ENCODE measurements at places on chromosomes 11 and 22.
A peak's percentile ranks its signal among the peaks of the same experiment; 100 is the strongest.

GRCh38 chr22:17247832-17248231 lies 28.6 kb upstream of the ADA2 start:
- no peak for DNase-seq

DNA sequence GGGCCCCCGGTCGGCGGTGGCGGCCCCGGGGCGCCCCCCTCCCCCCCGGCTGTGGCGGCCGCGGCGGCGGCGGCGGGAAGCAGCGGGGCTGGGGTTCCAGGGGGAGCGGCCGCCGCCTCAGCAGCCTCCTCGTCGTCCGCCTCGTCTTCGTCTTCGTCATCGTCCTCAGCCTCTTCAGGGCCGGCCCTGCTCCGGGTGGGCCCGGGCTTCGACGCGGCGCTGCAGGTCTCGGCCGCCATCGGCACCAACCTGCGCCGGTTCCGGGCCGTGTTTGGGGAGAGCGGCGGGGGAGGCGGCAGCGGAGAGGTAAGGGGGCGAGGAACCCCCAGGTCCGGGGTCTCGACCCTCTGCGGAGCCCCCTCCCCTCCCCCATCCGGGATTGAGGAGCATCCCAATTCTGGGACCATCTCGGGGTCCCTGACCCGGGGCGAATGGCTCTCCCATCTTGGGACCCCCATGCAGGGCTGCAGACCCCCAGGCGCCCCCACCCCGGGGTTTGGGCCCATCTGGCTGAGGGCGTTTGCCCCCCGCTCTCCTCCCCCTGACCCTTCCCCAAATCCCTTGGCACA lies 431 bp downstream of the KMT2A start:
- peak; percentile 25 for DNase-seq

- DNase-seq = no peak
Measured at GRCh38 chr22:20427104-20427944, 10.3 kb downstream of the SCARF2 start.

GRCh38 chr11:17406082-17406817 lies 17.8 kb upstream of the KCNJ11 start:
- no peak for DNase-seq

DNA sequence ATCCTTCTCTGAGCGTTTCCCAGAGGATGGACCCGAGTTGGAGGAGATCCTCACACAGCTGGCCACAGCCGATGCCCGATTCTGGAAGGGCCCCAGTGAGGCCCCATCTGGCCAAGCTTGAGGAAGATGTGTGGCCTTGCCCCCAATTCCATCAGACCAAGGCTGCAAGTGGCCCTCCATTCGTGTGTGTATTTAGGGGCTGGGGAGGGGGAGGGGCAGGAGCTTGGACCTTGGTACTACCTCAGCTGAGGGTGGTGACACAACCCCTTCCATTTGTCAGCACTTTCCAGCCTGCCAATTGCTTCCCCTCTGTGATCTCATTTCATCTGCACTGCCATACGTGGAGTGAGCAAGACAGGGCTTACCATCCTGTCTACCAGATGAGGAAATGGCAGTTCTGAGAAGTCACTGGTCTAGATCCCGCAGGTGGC lies 1.3 kb upstream of the BBS1 start:
- no peak for DNase-seq

- DNase-seq = peak; percentile 91
Measured at GRCh38 chr11:61297746-61298145, 2.6 kb upstream of the VWCE start.

DNA sequence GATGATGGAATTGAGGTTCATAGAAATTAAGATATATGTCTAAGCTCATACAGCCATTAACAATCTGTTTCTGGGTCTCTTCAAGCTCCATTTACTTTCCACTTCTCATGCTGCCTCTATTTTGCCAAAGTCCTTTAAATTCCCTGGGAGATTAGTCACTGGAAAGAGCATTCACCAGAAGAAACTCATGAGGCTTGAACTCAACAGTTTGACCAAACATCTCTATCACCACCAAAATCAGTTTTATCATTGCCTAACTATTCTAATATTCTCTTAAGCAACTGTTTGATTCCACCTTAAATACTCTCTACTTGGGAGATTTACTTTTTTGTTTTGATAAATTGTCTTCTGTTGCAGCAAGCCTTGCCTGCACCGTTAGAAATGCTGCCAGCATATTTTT lies 881.3 kb downstream of the KCNA4 start:
- peak; percentile 65 for DNase-seq

DNA sequence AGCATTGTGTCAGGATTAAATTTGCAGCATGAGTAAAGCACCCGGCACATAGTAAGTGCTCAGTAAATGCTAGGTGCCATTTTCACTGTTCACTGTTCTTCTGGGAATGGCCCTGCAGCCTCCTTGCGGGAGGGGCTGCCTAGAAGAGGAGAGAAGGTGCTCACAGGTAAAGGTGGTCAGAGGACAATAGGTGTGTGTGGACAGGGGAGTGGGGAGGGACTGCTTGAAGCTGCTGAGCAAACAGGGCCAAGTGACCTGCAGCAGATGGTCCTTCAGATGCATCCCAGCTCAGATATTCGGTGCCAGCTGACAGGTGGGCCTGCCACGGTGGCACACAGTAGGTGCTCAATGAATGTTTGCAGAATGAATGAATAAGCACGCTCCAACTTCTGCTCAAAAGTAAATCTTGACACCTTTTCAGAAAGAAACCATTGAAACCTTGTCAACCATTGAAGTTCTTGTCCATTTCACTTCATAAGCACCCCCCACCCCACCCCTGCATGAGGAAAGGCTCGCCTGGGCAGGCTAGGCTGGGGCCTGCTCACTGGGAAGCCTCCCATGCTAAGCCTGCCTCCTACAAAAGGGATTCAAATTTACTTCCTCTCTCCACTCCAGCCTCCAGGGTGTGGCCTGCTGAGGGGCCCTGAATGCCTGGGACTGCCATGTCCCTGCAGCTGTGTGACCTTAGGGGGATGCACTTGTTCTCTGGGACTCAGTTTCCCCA lies 1.6 kb downstream of the KIAA0930 start:
- DNase-seq = no peak

- no peak for DNase-seq
Measured at GRCh38 chr11:94550513-94550912, 6.8 kb downstream of the FUT4 start.

DNA sequence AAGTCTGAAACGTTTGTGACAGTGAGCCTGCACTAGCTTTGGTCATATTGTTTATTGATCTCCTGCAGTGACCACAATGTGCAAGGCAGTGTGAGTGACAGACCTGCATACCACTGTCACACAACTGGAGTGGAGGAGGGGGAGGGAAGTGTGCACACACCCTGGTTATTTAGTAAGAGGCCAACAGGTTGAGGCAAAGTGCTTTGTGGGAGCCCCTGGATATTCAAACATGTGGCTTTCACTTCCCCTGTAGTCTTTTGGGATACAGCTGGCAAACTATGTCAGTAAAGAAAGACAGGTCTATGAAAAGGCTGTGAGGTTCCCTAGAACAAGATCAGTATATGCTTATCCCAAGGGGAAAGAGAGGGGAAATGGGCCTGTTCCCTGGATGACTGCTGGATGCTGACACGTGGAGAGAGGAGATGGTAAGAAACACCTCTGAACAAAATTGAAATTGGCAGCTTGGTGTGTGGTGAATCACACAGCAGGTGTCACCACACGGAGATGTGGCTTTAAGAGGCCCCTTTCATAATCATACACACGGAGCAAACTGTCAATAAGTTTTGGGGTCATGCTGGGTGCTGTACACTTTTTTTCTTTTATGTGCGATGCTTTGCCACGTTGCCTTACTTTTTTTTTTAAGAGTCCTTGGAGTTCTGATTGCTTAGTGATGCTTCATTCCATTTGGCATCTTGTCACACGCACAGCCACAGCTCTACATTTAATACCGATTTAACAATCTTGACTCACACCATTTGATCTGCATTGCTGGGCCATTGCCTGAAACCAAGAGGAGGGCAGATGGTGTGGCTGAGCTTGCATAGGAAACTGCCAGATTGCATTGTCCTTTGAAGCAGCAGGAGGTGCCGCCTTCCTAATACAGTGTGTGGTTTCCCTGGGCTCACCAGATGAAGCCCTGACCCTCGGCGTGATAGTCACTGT lies 11.3 kb downstream of the OSBP2 start:
- DNase-seq = no peak

DNA sequence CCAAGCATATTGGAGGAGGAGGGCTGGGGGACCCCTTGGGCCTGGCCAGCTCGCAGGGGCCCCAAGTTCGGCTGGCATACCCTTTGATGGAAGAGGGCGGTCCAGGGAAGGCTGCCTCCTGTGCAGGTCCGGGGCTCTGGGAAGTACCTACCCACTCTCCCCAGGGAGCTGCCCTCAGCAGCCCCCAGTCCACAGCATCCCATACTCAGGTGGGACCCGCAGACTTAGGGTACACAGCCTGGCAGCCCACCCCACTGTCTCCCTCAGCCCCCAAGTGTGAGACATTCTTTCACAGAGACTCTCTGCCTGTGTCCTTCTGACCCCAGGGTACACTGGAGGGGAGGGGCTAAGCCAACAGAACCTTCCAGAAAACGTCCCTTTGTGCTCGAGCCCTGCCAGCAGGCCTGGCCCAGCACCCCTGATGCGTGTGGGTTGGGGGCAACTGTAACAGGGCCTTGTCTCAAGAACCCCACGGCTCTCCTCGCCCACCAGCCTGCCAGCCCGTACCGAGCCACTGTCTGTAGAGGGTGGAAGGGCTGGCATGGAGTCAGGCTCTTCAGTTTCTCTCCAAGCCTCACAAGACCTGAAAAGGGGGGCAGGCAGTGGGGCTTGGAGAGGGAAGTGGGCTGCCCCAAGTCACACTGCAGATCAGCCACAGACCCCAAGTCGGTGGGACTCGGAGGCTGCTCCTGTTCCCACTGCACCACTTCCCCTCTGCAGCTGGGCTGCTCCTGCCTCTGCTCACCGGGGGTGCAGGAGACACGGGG lies 7.0 kb upstream of the TNFRSF13C start:
- DNase-seq = no peak

DNA sequence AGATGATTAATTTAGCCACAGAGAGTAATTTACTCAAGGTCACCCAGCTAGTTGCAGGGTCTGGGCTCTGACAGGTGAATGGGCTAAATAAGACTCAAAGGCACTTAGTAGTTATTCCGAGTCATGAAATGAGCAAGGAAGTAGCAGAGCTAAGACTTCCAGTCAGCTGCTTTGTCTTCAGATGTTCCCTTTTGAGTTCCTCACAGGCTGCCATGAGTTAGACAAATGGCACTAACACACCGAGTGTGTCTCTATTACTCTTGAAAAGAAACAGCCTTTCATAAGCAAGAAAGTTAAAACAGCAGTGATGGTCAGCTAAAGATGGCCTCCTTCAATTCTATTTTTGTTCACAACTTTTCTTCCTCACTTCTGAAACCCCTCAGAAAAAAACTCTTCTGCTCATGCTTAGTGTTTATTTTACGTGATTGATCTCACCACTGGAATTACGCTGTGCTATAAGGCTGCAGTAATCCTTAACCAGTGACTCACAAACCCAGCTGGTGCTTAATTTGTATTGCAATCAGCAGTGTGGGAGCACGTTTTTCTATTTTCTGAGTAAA lies 389.1 kb downstream of the AASDHPPT start:
- DNase-seq = peak; percentile 56

DNA sequence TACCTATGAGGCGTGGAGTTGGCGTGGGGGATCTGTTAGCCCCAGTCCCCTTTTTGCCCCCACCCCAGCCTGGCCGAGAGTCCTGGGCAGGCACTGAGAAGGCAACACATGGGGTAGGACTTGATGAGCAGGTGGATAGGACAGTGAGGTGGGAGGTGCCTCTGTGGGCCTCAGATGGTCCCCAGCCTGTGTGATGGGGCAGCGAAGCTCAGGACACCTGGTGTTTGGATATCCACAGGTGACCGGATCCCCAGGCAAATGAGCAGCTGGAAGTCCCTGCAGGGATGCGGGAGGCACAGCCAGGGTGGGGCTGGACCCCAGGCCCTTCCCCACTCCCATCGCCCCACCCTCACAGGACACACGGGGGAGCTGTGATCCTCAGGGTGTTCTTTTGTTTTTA lies 9.7 kb downstream of the FBLN1 start:
- DNase-seq = no peak

All from kidney tubule cell (primary cell).